ENCODE measurements at places on chromosomes 7 and 10.
A peak's percentile ranks its signal among the peaks of the same experiment; 100 is the strongest.

DNA sequence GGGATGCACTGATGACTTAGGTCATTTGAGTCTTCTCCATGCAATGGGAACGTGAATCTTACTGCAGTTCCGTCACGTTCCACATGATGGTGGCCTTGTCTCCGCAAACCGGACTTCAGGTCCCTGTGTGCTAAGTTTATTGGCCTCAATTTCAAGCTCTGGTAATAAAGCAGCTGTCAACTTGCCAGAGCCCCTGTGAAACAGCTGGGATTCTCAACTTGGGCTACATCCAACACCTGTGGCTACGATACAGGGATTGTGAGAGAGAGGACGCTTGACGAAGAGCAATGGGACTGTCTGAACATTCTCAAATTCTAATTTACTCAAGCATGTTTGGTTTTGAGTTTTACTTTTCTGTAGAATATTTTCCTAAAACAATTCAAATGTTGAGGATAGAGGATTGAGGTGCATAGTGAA, 174.2 kb downstream of the PTN start:
- DNase-seq: no peak

- no peak for DNase-seq
Measured at GRCh38 chr7:53541475-53541874, 506.0 kb downstream of the POM121L12 start.

GRCh38 chr7:11613292-11613930, 218.6 kb downstream of the THSD7A start:
- no peak for DNase-seq

- no peak for DNase-seq
Measured at GRCh38 chr7:127678337-127678736, 26.3 kb downstream of the SND1 start.

GRCh38 chr7:20329389-20330238, 1.1 kb upstream of the ITGB8 start:
- DNase-seq: peak; percentile 82

DNA sequence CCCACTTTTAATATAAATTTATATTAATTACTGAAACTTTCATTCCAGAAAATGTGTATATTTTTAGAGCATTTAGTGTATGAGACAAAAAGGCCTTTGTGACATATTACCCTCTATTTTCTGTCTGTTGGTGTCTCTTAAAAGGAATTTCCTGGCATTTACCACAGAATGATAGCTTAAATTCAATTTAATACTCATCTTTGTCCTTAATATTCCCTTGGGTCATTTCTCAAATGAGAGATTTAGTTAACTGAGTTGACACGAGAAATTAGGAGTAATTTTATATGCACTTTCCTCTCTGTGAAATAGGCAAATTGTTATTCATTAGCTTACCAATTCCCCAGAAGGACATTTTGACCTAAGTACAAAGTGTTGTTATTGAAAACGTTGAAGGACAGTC, 101.7 kb upstream of the CTTNBP2 start:
- no peak for DNase-seq

DNA sequence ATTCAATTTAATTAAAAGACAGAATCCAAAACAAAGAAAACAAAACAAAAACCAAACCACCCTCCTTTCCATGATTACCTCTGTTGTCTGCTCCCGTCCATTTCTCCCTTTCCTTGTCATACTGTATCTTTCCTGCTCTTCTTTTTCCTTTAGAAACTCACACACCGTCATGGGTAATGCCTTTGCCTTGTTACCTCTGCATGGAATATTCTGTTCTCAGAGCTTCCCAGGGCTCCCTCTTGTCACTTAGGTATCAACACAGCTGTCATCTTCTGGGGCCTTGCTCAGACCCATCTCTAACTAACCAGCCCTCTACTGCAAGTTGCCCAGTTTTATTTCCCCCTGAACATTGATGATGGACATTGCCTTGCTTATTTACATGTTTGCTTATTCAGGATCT, 30.2 kb upstream of the GIMAP8 start:
- no peak for DNase-seq

GRCh38 chr10:122304054-122304579, 33.0 kb downstream of the BTBD16 start:
- no peak for DNase-seq

- no peak for DNase-seq
Measured at GRCh38 chr7:122847871-122848473, 38.3 kb downstream of the CADPS2 start.

- no peak for DNase-seq
Measured at GRCh38 chr7:152512706-152513105, 76.9 kb upstream of the KMT2C start.

GRCh38 chr10:43819464-43820230, 171.0 kb upstream of the ZNF32 start:
- no peak for DNase-seq

- DNase-seq: no peak
Measured at GRCh38 chr7:129703751-129704150, 92.2 kb downstream of the NRF1 start.

GRCh38 chr10:105468759-105469158, 827.7 kb downstream of the SORCS3 start:
- DNase-seq: no peak

DNA sequence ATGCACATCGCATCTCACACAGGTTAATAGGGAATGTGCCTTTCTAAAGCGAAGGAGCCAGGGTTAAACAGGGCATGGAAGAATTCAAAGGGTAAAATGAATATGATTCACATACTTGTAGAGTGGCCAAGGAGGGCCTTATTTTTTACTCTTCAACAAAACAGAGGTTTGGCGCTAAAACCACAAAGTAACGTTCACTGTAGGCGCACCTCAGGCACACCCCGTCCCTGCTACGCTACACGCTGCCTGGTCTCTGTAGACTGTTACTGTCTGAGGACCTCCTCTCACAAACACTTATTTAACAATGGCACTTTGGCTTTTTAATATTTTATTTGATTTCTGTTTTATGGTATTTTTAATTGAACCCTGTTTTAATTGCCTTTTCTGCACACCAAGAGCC, 462.1 kb upstream of the GALNT17 start:
- DNase-seq: no peak

GRCh38 chr7:34083440-34083839, 178.1 kb downstream of the BMPER start:
- DNase-seq: no peak

DNA sequence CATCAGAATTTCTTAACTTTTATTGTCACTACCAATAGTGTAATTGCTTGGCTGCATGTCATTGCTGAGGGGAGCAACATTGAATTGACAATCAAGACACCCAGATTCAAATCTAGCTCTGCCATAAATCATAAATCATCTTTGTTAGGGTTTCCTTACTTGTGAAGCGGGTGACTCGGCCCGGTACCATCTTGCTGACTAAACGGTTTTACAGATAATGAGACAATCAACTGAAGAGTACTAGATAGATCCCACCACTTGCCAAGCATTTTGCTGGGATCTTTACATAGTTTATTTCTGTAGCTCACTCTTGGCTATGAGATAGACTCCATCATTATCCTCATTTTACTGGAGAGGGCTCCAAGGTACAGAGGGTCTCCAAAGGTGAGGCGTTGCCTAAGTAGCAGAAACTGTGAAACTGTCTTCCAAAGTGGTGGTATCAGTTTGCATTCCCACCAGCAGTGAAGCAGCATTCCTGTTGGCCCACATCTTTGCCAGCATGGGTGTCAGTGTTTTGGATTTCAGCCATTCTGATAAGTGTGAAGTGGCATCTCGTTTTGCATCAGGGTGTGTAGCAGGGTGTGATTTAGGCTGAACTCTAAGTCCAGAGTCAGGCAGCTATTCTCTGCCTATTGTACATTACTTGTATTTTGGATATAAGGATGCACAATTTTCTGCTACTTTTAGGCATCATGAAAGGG, 168.7 kb upstream of the BMPER start:
- no peak for DNase-seq

DNA sequence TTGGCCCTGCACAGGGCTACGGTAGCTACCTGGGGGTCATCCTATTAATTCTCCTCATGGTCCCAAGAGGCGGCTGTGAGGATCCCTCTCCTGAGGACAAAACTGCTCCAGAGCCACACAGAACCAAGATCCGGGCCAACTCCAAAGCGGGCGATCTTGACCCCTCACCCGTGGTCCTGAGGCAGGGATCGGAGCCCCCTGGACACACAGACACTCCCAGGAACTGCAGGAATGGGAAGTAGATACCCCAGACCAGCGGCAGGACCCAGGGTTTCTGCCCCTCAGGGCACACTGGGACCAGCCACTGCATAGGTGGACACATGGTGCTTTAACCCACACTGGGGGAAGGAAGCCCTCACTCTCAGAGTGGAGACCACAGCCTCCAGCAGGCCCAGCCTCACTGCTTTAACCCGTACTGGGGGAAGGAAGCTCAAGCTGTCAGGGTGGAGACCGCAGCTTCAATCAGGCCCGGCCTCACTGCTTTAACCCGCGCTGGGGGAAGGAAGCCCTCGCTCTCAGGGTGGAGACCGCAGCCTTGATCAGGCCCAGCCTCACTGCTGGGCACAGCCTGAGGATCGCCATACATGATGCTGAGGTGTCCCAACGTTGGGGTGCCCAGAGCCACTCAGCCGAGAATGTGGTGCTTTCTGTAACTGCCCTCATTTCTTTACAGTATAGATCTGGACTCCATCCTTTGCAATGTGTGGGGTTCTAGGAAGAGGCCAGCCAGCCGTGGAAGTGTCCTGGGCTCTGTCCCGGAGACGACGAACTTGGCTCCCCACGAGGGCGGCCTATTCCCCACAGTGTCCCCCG, 60.1 kb downstream of the DIP2C start:
- DNase-seq: no peak

DNA sequence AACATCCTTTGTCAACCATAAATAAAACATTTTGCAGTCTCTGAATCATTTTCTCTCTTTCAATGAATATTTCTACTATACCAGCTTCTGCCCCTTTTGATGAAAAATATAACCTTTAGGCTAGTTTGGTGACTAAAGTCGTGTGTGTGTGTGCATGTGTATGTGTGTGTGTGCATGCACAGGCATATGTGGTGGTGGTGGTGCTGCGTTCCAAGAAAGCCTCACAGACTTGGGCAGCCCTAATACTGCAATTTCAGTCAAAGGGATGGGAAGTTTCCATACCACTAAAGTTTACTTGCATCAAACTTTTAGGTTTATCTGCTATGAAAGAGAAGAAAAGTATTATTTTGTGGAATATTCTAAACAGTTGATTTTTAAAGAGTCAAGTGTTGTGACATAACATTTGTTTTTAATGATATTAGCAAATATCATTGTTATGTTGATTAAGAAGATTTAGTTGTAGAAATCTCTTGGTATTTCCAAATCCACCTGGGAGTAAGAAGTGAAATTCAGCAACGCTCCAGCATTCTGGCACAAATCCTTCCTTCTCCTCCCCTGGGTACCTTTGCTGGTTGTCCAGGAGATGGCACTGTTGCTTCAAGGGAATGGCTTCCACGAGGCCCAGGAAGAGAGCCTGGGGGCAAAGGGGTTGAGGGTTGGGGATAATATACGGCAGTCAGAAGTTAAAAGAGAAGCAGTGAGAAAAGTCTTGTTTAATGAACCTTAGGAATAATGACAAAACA, 41.5 kb downstream of the ASB4 start:
- peak; percentile 39 for DNase-seq

GRCh38 chr7:2635810-2636701, 4.3 kb downstream of the TTYH3 start:
- no peak for DNase-seq

DNA sequence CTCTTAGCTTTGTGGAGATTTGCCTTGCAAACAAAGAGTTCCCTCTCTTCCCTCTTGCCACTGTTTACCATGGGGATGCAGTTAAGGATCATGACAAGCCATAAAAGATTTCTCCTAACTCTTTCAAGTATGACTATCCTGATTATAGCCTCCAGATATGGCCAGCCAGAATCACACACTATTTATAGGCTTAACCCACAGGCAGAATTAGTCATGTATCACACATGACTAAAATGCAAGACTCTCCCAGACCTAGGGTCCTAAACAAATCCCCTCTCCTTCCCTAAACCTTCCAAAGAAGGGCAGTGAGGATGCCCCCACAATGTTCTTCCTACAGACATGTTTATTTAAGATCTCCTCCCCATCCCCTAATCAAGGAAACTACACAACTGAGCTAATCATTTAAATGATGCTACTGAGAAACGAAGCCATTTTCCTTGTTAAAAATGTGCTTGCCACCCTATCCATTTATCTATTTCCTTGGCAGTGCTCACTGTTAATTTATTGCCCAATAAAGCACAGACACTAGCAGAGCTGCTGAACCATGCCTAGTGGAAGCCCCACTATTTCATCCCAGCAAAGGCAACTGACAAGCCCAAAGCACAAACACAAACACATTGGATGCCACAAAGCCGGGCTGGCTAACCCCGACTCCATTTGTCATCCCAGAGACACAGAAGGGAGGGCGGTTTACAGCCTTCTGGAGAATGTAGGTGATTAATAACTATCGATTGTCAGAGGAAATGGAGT, 363.4 kb downstream of the KCNMA1 start:
- no peak for DNase-seq

DNA sequence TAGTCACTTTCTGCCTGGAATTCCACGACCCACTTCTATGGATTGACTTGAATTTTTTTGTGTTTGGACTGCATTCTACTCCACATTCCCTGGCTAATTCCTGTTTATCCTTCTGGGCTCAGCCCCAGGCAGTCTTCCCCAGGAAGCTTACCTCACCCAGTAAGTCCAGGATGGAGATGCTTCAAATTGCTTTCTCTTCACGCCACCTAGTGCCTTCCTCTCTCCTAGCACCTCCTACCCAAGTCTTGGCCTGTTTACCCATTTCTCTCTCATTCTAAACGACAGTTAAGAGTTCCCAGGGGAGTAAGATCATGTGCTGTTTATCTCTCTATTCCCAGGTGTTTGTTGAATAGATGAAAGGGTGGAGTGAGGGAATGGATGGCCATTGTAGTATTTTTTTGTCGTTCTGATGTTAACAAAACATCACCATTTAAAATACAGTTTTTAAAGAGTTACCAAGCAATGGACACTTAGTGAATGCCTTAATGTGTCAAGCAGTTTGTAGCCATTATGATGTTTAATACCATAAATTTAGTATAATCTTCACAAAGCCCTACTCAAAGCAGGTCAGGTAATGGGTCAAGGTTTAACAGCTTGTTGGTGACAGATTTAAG, 45.5 kb upstream of the TARP start:
- no peak for DNase-seq

GRCh38 chr7:100124301-100125230, 2.2 kb upstream of the MBLAC1 start:
- DNase-seq: no peak

DNA sequence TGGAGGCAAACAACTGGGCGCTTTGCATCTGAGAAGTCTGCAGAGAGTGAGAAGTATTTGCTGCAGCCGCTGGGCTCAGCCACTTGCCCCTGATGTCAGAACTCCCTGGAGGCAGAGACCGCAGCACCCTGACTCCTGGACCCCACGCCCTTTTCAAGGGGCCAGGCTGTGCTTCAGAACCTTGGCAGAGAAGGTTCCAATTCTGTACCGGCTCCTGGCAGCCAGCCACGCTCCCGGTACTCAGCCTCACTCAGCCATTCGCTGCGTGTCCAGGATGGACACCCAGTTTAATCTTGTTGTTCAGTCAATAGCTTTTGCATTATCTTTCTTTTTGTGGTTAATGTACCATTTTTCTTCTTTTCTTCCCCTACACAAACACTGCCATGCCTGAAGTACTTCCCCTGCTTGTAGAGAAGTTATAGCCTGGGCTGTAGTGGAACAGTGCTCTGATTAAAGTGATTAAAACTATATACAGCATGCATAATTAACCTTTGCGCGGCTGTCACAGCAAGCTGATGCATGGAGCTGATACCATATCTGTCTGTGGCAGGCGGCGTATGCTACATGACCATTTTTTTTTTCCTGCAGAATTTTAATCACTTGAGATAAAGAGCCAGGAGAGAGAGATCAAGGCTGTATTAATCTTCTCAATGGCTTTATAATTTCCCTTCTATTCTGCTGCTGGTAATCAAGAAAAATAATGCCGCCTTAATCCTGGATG, 578.5 kb downstream of the SDK1 start:
- no peak for DNase-seq

GRCh38 chr10:124590216-124591122, 128.8 kb downstream of the LHPP start:
- DNase-seq: no peak

Data from upper lobe of left lung (tissue), 6 donors.